Fibroblast of skin of back (primary cell): ENCODE measurements at places on chromosomes 2 and 18.
A peak's percentile ranks its signal among the peaks of the same experiment; 100 is the strongest.

- no peak for DNase-seq
These were observed 1.6 kb downstream of the SETBP1 start for GRCh38 chr18:44682201-44682870.

DNA sequence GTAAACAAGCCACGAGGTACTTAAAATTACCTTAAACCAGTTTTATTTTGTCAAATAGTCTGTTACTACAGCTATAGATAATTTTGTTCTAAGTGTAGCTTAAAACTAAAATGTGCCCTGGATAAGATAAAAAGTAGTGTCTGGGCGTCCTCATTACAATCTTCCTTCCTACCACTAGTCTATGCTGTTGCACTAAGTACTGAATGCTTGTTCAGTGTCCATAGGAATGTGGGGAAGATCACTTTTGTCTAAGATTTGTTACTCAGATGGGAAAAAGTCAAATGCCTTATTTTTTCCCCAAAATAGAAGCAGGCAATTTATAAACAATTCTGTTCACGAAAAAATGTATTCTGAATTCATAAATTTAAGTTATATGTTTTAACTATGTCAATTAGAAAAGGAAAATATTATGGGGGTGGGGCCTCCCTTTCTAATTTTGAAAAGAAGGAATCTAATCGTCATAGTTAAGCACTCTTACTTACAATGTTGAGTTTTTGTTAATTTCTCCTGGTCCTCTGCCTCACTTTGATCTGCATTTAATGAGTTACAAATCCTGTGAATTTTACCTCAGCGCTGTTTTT lies 140.4 kb upstream of the VRK2 start:
- peak; percentile 67 for DNase-seq

GRCh38 chr2:61177727-61178549 lies 15.9 kb downstream of the C2orf74 start:
- peak; percentile 34 for DNase-seq

DNA sequence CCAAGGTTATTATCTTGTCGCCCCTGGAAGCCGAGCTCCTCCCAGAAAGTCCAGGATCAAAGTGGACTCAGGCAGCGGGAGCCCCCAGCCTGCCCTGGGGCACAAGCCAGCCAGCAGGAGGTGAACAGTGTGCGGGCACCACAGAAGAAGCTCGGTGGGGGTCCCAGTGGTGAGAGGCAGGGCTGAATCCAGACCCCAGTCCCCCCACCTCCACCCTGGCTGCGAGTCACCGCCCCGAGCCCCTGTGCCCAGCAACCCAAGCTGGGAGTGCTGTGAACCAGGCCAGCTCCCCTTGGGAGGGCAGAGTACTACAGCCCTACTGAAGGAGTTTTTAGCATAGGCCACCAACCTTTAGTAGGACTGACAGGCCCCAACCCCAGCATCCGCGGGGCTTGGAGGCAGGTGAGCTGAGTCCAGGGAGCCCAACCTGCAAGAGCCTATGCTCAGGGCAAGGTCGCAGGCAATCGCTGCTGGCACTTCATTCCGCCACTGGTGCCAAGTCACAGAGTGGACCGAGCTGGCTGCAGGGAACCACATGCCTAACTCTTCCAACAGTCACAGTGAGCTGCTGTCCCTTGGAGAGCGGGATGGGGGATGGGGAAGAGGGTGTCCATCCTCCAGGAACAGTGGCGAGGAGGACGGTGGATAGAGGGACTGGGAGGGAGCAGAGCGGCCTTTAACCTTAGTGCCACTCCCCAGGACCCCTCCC lies 3.0 kb downstream of the PIEZO2 start:
- no peak for DNase-seq

- no peak for DNase-seq
These were observed 141.6 kb downstream of the ZNF236 start for GRCh38 chr18:76963936-76964335.

DNA sequence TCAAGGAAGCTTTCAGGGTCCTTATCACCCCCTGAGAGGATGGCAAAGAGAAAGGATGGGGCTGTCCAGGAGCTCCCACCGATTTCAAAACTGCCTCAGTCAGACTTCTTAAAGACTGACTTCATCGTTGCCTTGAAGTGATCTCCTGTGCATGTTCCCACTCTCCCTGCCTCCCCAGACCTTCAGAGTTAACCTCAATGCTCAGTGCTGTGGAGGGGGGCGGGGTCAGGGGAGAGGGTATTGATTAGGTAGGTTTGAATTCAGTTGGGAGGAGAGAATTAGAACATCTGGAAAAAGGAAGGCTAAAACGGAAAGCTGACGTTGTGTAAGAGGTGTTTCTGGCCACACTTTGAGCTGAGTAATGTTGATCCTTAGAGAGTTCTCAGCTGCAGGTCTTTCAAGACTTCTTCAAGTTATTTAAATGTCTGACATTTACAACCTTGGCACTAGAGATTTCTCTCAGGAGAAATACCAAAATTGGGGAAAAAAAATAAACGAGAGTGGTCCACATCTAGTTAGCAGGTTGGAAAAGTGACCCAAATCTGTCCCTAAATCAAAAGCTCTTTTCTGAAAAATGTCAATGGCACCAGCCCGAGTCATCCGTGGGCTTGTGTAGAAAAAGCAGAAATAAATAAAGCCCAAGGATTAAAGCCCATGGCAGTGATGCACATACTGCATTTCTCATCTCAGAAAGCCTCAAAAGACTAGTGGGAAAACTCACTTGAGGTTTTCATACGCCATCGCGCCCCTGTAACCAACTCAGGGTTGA lies 134.7 kb upstream of the EPAS1 start:
- DNase-seq: no peak

GRCh38 chr18:35142275-35142615 lies 98.6 kb upstream of the ZNF397 start:
- DNase-seq: no peak

DNA sequence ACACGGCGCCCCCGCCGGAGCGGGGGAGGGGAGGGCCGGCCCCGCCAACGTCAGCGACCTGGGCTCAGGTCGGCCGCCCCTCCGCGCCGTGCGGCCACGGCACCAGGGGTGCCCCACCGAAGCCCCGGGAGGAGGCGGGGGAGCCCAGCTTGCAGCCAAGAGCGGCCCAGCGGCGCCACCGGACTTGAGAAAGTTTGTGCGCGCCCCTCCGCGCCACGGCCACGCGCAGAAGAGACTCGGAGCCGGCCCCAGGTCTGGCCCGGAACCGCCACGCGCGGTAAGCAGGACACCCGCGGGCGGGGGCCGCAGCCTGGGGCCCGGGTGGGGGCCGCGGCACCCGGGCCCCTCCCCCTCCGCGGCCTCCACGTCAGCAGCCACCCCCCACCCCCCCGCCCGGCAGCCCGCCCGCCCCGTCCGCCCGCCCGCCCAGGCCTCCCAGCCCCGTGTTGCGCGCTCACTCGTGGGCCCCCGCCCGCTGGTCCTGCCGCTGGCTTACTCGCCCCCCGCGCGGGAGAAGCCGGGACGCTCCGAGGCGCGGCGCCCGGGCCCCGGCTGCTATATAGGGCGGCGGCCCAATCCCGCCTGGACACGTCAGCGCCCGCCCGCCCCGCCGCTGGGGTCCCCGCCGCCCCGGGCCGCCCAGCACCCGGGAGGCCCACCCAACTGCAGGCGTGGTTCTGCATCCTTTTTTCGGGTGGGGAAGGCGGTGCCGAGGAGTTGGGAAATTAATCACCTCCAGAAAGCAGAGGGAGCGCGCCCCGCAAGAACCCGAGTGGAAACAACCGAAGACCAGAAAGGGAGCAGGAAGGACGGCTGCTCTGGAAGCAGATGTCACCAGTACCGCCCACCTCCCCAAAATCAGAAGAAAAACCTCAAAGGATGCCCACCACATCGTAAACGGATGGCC lies 42.9 kb downstream of the HDLBP start:
- DNase-seq: peak; percentile 75

- no peak for DNase-seq
These were observed 34.1 kb downstream of the NOP58 start for GRCh38 chr2:202299712-202300111.

GRCh38 chr2:183995632-183996031 lies 602.7 kb upstream of the ZNF804A start:
- DNase-seq: peak; percentile 28

DNA sequence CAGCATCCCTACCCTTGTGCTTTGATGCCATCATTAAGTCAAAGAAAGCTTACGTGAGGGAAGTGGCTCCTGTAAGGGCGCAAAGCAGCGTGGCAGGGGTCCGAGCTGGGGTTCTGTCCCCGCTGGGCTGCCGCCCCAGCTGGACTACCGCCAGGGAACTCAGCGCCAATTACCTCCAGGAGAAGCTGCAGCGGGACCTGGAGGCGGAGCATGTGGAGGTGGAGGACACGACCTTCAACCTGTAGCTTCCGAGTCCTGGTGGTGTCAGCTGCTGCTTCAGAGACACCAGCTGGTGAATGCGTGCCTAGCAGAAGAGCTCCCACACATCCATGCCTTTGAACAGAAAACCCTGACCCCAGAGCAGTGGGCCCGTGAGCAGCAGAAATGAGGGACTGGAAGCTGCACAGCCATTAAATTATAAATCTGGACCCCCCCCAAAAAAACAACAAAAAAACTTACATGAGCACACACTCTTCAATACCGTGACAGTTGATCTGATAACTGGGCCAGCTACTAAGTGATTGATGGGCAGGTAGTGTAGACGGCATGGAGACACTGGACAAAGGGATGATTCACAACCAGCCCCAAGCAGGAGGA lies 20.1 kb upstream of the YES1 start:
- no peak for DNase-seq

GRCh38 chr18:77870199-77870598 lies 620.6 kb downstream of the GALR1 start:
- no peak for DNase-seq

- DNase-seq: no peak
These were observed 177.0 kb downstream of the TGIF1 start for GRCh38 chr18:3626929-3627458.

GRCh38 chr2:216575465-216575864 lies 57.8 kb upstream of the IGFBP2 start:
- no peak for DNase-seq

DNA sequence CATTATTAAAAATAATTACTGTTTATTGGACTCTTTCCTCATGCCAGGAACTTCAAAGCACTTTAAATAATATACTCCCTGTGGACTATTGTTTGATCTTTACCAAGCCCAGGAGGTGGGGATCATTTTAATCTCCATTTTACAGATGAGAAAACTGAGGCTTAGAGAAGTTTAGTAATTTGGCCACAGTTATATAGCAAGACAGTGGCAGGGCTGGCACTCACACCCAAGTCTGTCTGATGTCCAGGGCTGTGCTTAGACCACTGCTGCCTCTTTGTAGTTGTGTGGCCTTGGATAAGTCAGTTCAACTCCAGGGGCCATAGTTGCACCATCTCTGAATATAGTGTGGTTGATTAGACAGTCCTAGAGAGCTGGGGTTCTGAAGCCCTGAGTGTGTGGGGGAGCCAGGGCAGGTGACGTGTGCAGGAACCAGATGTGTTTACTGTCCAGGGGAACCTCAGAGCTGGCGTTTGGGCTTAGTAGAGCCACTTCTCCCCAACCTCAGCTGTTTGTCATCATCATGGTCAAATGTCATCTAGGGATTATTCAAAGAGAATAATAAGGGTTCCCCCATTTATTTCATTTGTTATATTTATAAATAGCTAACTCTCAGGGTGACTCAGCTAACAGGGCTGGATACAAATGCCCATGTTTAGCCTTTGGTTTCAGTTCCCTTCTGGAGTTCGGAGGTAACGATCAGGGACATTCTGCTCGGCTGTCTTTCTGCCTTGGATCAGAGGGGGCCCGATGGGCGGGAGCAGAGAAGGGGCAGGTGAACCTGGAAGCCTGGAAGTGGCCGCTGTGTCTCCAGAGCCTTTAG lies 68.0 kb downstream of the BOLA3 start:
- no peak for DNase-seq
